ENCODE measurements at places on chromosomes 16 and 17. TPM values are rescaled to one million over a fixed set of nuclear protein-coding genes. Genes with fewer than 3 reads are reported as not detected.

The PALB2 gene
- total RNA-seq, result 36.2 TPM

GRCh38 chr17:82297280-82297713, 20.1 kb downstream of the CD7 start:
- DNase-seq, result peak; percentile 87

The HOXB9 gene
- 0.27 TPM for total RNA-seq

The KRT36 gene
- not detected for total RNA-seq

DNA sequence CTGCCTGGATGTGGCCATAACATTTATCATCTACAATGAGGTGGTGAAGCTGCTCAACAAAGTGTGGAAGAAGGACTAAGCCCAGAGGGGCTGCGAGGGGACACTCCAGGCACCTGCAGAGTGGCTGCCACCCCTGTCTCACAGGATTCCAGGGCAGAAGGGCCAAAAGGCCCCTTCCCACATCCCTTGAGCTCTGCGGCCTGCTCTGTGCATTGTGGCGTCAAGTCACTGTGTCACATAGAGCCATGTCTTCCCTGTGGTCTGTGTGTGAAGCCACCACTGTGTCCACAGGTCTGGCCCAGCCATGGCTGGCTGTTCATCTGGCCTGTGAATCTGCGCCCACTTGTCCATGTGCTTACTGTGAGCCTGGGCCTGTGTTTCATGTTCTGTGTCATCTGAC, 1714.6 kb downstream of the TP53TG3F start:
- DNase-seq, result no peak

The SGSH gene
- total RNA-seq, result 22.2 TPM

GRCh38 chr17:35531160-35531559, 6.3 kb downstream of the SLFN12L start:
- no peak for DNase-seq

The KRT33B gene
- total RNA-seq, result not detected

The OMG gene
- 0.10 TPM for total RNA-seq

- no peak for DNase-seq
Measured at GRCh38 chr17:72125226-72125651, 4.4 kb downstream of the SOX9 start.

The C1QL1 gene
- 0.39 TPM for total RNA-seq

- peak; percentile 77 for DNase-seq
Measured at GRCh38 chr16:66406534-66407221, 20.4 kb upstream of the BEAN1 start.

The KRTAP2-1 gene
- not detected for total RNA-seq

DNA sequence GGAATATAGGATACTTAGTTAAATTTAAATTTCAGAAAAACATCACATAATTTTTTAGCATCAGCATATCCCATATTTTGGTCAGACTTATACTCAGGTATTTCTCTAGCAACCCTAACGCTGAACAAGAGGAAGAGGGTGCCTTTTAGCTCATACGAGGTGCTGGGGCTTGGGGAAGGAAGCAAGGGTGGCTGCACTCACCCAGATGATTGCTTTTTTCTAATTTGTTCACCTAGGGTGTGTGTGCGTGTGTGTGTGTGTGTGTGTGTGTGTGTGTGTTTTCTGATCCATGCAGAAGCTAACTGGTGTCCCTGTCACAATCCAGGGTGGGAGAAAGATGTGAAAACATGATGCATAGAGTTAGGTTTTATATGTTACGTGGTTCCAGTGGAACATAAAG, 81.2 kb downstream of the WNT3 start:
- DNase-seq, result no peak

The CD300A gene
- 10.4 TPM for total RNA-seq

The CCL7 gene
- not detected for total RNA-seq

DNA sequence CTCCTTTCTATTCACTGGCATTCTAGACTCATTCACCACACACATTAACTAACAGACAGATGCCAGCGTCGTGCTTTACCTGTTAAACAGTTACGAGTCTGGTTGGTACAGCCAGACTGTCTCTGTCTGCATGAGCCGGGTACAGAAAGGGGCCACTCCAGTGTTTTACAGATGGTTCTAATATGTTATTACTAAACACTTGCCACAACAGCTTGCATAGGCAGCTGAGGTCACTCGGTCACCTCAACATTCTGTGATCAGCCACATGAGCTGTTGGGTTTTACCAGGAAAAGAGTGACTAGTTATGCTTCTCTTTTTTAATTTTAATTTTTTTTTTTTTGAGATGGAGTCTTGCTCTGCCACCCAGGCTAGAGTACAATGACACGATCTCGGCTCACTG, 25.2 kb downstream of the CD300A start:
- no peak for DNase-seq

DNA sequence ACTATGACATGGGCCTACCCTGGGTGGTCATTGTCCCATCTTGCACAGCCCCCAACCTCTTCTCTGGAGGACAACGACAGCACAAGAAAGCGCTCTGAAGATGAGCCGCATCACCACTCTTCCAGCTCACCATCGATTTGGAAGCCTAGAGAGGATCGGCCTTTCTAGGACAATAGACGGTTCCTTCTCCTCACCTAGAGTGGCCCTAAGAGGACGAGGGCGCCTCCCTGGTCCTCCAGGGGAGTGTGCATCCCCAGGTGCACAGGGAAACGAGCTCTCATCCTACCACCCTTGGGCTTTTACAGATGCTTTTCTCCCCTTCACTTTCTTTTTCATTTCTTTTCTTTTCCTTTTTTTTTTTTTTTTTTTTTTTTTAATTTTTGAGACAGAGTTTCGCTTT, 20.3 kb upstream of the SLC52A1 start:
- no peak for DNase-seq

DNA sequence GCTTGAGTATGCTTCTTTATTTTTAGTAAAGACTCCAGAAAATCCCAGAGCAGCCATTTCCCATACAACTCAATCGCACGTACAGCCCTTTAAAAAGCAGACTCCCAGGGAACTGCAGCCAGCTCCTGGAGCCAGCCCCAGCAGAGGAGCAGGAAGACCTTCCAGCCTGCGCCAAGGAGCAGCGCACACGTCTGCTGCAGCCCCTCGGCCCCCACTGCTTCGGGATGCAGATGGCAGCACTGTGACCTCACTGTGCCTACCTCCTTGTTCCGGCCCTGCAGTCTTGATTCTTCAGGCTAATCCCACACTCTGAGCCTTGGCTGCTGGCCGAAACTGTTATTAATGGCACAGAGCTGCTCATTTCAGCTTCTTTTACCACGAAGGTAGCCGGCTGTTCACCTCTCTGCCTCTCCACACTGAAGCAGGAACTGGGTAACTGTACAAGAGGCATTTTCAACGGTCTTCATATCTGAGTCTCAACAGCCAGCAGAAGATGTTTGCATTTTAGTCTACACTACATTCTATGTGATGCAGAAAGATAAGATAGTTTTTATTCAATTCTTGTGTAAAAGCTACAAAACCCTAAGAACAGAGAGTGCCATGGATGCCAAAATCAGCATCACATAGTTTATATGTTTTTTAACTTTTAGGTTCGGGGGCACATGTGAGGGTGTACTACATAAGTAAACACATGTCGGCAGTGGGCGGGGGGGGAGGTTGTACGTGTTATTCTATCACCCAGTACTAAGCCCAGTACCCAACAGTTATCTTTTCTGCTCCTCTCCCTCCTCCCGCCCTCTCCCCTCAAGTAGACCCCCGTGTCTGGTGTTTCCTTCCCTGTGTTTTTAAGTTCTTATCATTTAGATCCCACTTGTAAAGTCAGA, 130.9 kb downstream of the ANKRD11 start:
- no peak for DNase-seq

DNA sequence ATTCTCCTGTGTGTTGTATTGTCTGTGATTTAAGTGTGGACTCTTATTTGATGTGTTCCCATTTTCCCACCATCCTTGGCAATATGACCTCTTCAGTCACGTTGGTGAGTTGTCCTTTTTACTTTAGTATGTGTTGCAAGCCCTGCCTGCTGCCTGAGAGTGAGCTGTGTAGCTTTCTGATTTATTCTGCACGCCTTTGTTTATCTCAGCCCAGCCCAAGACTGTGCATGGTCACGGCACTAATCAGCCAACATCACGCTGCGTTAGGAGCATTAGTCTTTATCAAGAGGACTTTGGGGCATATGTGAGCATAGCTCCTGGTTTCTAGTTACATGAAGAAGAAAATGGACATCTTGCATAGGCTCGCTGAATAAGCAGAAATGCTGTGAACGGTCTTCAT, 6.0 kb downstream of the TOM1L1 start:
- no peak for DNase-seq

GRCh38 chr16:56143666-56144065, 47.6 kb upstream of the GNAO1 start:
- no peak for DNase-seq
